Right hindlimb (tissue), 1 donor: ENCODE measurements at places on chromosomes 12 and 14.
A peak's percentile ranks its signal among the peaks of the same experiment; 100 is the strongest.

GRCh38 chr12:127550271-127550670 is 716.7 kb upstream of the TMEM132C start:
- no peak for DNase-seq

DNA sequence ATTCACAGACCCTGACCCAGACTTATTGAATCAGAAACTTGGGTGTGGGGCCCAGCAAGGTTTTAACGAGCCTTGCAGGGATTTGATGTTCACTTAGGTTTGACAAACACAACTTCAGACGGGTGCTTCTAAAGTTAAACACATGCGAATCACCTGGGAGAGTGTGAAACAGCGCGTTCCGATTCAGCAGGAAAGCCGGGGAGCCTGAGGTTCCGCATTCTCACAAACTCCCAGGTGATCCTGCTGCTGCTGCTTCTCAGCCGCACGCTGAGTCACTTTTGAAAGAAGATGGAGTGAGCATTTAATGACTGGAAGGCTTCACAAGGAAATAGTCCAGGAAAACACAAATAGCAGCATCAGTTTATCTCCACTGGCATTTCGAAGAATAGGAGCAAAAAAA is 44.2 kb upstream of the DDX11 start:
- DNase-seq, result no peak

GRCh38 chr12:93712200-93712599 is 35.0 kb downstream of the CRADD start:
- no peak for DNase-seq

DNA sequence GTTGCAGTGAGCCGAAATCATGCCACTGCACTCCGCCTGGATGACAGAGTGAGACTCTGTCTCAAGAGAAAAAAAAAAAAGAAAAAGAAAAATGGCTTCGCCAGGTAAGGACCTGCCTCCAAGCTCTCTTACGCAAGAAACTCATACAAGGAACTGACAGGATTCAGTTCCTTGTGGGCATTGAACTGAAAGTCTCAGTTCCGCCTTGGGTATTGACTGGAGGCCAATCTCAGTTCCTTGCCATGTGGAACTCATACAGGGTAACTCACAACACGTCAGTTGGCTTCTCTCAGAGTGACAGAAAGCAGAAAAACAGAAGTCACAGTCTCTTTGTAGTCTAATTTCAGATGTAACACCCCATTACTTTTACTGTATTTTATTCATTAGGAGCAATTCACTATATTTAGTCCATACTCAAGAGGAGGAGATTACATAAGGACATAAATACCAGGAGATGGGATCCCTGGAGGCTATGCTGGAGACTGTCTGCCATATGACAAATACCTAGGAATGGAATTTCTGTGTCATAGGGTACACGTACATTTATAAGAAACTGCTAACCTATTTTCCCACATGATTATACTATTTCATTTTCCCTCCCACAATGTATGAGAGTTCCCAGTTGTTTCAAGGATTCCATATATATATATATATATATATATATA is 11.4 kb upstream of the NOPCHAP1 start:
- no peak for DNase-seq

DNA sequence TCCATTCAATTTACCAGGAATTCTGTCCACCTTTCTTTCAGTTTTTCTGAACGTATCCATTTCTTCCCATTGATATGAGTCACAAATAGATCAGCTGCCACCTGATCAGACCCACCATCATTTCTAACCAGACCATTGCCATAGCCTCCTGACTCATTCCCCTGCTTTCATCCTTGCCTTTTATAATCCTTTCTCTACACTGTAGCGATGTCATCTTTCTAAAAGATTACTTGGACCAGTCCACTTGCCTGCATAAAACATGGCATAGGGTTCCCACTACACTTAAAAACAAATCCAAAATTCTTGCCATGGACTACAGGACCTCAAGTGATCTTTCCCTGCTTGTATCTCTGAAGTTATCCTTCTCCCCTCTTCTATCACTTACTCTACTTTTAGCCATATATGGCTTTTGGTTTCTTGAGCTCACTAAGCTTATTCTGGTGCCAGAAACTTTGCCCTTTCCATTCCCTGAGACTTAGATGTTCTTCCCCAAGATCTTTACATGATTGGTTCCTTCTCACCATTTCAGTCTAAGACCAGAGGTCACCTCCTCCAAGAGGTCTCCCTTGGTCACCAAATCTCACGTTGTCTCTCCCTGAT is 149.5 kb upstream of the KRR1 start:
- DNase-seq, result no peak

DNA sequence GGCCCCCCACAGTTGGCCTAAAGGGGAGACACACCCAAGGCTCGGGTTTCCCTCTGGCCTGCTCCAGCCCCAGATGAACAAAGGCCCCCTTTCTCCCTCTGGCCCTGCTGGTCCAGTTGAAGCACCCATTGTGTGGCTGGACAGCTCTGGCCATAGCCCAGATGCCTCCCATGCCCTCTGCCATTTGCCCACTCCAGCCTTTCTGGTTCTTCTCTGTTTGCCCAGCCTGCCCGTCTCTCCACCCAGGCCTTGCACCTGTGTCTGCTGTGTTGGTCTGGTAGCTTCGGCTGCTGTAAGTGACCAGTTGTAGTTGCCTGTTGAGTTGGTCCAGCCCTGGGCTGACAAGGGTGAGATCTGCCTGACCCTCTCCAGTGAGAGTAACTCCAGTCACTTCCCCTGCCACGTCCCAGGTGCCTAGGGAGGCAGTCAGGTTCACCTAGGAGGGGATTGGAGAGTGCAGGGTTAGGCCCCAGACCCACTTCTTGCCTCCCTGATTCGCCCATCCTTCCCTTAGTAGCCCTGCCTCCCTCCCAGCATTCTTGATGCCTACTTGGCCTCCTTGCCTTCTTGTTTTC is 3.0 kb downstream of the B4GALNT1 start:
- DNase-seq, result no peak

DNA sequence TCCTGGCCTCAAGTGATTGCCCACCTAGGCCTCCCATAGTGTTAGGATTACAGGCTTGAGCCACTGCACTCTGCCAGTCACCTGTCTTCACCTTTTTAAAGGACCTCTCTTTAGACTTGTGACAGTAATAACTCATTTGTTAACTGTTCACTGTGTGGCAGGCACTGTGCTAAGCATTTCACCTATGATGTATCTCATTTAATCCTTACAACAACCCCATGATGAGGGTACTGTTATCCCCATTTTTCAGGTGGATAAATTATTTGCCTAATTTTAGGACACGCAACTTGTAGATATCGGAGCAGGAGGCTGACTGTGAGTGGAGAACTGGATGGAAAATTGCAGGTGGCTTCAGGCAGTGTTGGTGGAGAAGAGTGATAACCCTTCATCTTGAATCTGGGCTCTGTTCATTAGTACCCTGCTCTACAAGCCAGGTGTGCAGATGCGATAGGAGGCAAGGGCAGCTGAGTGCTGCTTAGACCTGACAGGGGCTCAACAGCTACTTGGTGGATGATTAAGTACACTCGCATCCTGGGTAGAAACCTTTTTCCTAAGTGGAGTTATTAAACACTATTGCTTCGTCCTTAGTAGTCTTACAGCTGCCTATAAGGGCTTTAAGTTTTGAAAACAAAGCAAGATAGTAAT is 2.7 kb downstream of the TCTN1 start:
- no peak for DNase-seq

- no peak for DNase-seq
These were observed 25.0 kb downstream of the RTL1 start for GRCh38 chr14:100878271-100879146.

GRCh38 chr14:90087433-90087832 is 25.6 kb downstream of the KCNK13 start:
- no peak for DNase-seq

- DNase-seq, result no peak
These were observed 298.9 kb downstream of the ITPR2 start for GRCh38 chr12:26534071-26534470.

- DNase-seq, result no peak
These were observed 42.9 kb downstream of the IQSEC3 start for GRCh38 chr12:109446-109845.

GRCh38 chr12:131867891-131868675 is 26.3 kb upstream of the ULK1 start:
- DNase-seq, result no peak

DNA sequence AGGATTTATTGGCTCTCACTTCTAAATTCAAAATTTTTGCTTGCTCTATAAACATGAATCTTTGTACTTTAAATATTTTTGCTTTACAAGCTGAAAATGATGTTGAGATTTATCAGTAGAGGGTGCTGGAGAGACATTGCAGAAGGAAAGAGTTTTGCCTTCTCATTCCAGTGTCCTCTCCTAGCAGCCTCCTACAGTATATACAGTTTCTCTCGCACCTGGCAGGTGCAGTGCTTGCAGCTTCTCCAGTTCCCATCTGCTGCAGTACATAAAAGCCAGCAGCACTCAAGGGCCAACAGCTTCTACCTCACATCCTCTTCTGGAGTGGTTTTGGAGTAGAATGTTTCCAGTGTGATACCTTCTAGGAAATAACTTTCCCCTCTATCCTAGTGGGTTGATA is 601.8 kb upstream of the ATXN7L3B start:
- no peak for DNase-seq

- DNase-seq, result peak; percentile 63
These were observed 62.4 kb downstream of the ADCK1 start for GRCh38 chr14:77862154-77862786.

- peak; percentile 12 for DNase-seq
These were observed 71.3 kb downstream of the CLMN start for GRCh38 chr14:95248432-95248831.

GRCh38 chr12:106981788-106982187 is 5.2 kb downstream of the MTERF2 start:
- no peak for DNase-seq

DNA sequence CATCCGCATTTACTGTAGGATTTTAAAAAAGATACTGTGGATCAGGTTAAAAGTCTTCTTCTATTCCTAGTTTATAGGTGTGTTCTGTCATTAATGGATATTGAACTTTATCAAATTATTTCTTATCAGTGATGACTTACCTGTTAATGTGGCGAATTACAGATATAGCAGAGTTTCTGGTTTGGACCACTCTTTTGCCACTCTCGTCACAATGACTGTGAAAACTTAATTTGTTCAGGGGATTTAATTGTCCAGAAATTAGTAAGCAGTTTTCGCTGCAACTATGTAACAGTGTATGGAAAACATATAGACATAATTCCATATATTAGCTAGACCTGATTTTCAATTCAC is 14.9 kb downstream of the COCH start:
- DNase-seq, result no peak

- DNase-seq, result peak; percentile 22
These were observed 11.4 kb upstream of the BCAT1 start for GRCh38 chr12:24960222-24960855.
